Stimulated activated CD8-positive, alpha-beta memory T cell treated with anti-CD3 and anti-CD28 coated beads, Interleukin-7, amount 100 ng/mL, for 48 hours (primary cell): ENCODE measurements at places on chromosomes 3 and 15.
A peak's percentile ranks its signal among the peaks of the same experiment; 100 is the strongest.

DNA sequence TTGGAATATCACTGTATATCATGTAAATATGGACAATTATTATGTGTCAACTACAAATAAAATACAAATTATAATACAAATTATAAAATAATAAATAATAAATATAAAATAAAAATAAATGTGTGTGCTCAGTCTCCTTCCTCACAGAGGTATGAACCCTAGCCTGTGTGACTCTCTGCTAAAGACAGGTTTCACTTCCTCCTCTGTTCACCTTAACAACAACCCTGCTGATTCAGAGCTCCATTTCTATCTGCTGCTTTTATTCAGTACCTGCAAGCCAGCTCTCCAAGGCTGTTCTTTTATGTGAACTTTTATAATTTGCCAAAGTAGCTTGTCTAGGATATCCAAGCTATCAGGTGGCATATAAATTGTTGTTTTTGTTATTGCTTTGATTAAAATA lies 610.7 kb upstream of the GRM7 start:
- DNase-seq, result no peak

GRCh38 chr3:106332884-106333283 lies 464.1 kb upstream of the CBLB start:
- DNase-seq, result peak; percentile 76

DNA sequence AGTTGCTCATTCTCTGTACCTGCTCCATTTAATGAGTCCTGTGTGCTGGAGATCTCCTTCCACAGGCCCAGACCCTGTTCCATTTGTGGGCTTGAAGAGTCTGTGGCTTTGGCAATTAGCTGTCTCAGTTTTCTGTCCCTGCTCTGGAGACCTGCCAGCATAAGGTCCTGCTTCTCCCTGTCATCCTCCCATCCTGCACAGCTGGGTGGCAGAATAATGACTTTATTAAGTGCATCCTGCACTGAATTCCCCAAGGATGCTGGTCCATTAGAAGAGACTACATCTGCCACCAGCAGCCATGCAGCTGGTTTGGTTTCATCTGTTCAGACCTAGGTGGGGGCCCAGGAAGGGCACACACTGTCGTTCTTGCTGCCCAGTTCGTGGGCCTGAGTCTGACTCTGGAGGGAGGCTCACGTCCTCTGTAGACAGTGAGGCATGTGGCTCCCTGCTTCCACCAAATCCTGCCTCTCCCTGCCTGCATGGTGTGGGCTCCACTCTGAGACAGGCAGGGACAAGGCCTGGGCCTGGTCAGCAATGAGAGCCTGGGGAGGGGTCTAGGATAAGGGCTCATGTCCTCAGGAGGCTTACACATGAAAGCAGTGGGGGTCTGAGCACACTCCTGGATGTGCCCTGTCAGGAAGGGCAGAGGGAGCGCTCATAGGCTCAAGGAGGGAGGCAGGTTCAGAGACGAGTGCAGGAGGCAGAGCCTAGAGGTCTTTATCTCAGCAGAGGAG lies 78.4 kb upstream of the PRR23E start:
- no peak for DNase-seq

GRCh38 chr3:51718547-51719409 lies 11.9 kb downstream of the GRM2 start:
- DNase-seq, result peak; percentile 67

- DNase-seq, result no peak
These were observed 185.4 kb upstream of the EPHA3 start for GRCh38 chr3:88921986-88922385.

DNA sequence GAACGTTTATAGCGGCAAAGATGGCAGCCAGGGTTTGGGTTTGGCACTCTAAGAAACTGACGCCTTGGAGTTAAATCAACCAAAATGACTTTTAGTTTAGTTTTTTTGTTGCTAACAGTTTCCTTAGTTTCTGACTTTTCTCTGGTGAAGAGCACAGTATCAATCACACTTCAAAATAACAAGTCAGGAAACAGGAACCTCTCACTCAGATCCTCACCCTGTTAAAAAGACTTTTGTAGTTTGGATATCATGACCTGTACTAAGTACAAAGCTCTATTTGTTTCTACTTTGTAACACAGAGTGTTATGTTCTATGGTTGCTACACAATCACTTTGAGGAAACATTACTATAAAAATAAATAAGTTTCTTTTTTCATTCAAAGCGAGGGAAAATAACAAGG lies 51.1 kb downstream of the ATP10A start:
- DNase-seq, result no peak

DNA sequence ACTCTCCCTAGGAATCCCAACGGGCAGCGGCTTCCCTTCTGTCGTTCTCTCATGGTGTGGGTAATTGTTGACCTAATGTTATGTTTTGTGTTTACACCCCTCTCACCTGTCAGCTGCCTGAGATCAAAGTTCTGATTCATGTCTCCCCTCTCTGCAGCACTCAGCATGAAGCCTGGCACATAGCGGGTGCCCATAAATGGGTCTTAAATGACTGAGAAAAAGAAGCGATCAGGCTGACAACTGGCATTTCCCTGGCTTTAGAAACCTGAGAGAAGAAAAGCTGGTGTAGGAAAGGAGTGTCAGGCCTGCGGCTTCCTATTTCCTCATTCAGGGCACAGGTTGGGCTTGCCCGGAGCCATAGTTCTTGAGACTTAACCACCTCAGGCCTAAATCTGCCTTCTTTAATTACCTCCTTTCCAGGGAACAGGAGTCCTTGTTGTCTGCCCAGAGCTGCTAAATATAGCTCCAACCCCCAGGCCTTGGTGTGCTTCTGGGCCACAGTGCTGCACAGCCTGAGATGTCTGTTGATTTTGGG lies 31.8 kb downstream of the LPP start:
- no peak for DNase-seq

- DNase-seq, result no peak
These were observed 250.3 kb downstream of the SLC9A9 start for GRCh38 chr3:143597774-143598652.

DNA sequence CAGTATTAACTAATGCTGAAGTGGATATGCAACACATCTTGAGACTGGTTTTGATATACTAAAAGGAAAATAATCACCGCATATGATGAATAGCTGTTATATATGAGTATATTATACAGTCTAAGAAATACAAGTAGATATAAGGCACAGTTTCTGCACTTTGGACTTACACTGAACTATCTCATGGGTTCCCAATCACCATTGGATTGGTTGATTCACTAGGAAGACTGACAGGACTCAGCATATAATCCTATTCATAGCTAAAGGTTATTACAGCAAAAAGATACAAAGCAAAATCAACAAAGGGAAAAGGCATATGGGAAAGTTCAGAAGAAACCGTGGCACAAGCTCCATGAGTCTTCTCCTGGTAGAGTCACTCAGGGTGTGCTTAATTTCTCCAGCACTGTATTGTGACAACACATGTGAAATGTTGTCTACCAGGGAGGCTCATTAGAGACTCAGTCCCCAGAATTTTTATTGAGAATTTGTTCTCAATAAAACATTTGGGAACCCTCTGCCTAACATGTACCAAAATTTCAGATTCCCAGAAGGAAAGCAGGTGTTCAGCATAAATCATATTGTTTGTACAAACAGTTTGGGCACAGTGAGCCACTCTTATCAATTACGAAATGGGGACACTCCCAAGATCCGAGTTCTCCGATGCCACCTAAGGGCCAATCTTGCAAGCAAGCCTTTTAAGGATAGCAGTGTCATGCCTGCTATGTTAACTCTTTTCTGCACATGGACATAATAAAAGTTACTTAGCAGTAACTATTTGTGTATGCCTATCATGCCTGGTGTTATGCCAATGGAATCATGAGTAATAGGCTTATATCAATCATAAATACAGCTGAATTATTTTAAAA lies 26.8 kb downstream of the CMC1 start:
- no peak for DNase-seq

GRCh38 chr3:50653937-50654595 lies 20.7 kb upstream of the DOCK3 start:
- no peak for DNase-seq

- DNase-seq, result no peak
These were observed 153.4 kb upstream of the SMAD3 start for GRCh38 chr15:66912001-66912400.

GRCh38 chr3:71376503-71376902 lies 207.0 kb downstream of the FOXP1 start:
- no peak for DNase-seq

DNA sequence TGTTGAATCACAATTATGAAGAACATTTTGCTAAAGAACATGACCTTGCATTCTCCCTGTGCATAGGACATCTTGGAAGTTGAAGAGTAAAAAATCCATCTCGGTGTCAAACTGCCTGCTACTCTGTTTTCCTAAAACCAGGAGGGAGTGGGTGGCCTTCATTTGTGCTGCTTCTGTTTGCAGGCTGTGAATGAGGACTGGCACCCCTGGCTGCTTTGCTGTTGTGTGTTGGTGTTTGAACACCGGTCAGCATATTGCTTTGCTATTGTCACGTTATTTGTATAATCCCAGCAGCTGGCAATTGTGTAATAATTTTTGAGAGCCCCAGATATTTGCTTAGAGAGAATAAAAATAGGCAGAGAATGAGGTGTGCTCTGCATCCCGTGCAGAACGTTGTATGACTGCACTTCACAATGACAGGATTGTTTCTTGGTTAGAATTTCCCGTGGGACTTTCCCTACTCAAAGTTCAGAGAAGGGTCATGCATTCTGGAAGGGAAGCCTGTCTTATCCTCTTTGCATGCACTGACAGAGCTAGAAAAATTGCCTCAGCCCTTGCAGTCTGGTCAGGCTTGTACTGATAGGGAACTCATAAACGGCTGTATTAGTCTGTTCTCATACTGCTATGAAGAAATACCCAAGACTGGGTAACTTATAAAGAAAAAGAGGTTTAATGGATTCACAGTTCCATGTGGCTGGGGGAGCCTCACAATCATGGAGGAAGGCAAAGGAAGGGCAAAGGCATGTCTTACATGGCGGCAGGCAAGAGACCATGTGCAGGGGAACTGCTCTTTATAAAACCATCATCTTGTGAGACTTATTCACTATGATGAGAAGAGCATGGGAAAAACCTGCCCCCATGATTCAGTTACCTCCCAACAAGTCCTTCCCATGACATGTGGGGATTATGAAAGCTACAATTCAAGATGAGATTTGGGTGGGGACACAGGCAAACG lies 16.3 kb downstream of the SV2B start:
- no peak for DNase-seq

DNA sequence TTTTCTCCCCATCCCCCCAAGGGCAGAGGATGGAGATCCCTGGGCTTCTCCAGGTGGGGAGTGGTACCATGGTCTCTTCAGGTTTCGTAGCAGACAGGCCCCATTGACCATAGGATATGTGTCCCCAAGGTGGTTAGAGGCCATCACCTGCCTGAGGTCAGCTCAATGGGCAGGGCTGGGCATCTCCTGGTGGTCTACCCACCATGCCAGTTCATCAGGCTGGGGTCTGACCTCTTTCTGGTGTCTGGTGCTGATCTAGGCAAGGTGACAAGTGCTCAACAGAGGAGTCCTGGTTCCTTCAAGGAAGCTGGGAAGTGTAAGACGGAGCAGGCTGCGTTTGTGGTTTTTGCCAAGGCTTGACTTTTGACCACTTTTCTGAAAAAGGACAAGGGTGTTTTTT lies 71.4 kb downstream of the SMAD3 start:
- no peak for DNase-seq

DNA sequence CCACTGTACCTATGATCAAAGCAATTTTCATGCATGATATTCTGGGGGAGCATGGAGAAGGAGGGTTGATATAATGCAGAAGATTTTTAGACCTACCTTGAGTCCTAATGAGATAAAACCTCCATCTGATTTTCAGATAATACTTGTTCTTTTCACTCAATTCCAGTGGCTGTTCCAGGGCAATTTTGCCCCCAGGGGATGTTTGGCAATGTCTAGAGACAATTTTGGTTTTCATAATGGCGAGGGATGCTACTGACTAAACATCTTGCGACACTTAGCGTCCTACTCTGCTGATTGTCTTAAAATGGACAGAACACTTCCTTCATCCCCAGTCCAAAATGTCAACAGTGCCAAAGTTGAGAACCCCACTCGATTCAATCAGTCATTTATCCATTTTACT lies 26.6 kb downstream of the AGBL1 start:
- no peak for DNase-seq

DNA sequence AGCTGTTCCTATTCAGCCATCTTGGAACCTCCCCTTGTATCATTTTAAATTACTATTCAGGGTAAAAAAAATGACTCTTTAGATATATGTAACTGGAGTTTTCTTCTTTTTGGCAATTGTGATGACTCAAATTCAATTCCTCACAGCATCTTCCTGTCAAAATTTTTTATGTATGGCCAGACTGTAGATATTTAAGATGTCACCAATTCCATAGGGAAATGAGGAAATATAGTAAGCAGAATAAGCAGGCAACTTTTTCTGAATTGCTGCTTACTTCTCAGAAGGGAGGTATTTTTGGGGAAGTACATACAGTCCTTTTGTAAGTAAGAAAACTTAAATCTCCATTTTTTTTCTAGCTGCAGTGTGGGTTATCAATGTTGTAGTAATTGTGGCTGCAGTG lies 28.8 kb downstream of the EAF2 start:
- no peak for DNase-seq

DNA sequence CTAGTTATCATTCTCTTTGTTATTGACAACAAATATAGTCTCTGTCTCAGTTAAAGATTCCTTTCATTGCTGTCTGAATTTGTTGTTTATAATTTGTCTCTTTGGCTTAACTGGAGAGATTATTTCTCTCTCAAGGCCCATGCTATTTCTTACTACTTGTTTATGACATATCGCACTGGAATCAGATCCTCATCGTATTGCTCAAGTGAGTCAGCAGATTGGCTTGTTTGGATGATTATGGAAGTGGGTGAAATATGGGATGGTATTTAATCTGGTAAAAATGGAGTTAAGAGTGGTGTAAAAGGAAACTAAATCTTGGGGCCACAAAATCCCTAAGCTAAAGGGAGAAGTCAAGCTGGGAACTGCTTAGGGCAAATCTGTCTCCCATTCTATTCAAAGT lies 613.1 kb downstream of the SI start:
- DNase-seq, result no peak

- peak; percentile 8 for DNase-seq
These were observed at the start of gene ALS2CL for GRCh38 chr3:46693038-46693891. Gene ALS2CL, minus strand, starts transcription at chr3:46693679. Its CDS starts 4,239 bp downstream, at chr3:46689440.

DNA sequence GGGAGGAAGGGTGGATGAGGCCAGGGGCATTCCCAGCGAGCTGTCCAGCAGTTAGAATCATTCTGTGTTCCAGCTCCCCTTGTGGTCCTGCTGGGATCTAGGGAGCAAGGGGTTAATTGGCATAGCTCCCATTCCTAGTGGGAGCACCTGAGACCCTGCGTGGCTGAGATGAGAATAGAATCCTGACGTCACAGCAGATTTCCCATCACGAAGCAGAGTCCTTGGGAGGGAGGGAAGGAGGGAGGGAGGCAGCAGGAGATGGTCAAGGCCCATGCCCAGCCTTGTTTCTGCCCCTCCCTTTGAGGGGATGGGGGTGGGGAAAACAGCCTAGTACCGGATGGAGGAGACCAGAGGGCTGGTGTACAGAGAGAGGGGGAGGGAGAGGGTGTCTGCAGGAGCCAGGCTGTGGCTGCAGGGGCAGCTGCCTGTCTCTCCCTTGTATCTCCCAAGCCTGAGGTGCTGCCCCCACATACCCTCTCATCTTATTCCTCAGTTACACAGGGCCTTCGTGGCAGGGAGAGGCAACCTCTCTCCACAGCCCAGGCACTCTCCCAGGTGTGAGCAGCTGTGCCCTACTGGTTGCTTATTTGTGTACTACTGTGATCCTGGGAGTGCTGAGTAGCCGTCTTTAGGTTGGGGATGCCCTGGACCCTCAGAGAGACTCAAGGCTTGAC lies 5.4 kb downstream of the TYRO3 start:
- no peak for DNase-seq

GRCh38 chr3:150260398-150260710 lies 147.7 kb upstream of the TSC22D2 start:
- DNase-seq, result no peak

GRCh38 chr3:4656059-4656458 lies 162.9 kb downstream of the ITPR1 start:
- no peak for DNase-seq
